ENCODE measurements at places on chromosomes 7 and 10.

DNA sequence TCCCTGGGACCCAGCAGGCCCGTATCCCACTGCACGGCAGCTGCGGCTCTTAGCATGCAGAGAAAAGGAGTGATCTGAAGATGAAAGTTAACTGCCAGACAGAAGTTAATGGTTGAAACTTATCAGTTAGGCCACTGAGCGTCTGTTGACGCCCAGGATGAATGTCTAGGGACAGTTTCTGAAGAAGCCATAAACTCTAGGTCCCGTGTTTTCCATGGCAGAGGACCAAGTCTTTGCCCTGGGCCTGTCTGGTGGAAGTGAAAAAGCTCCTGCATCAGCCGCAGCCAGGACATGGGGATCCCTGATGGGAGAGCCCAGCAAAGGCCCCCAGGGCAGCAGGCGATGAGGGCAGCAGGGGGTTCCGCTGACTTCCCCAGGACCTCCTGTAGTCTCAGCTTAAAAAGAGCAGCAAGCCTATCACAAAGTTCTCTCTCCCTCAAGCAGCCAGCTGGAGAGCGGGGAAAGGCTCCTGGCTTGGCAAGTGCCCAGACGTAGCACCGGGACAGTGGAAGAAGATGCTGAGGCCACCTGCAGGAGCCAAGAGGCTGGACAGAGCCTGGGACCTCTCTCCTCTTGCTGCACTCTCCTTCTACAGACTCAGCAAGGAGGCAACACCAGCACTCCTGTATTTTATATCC lies 79.6 kb downstream of the TNS3 start:
- no peak for DNase-seq

- DNase-seq, result no peak
Measured at GRCh38 chr10:55287346-55287745, 486.3 kb upstream of the PCDH15 start.

- DNase-seq, result no peak
Measured at GRCh38 chr7:109059089-109059488, 489.4 kb downstream of the DNAJB9 start.

DNA sequence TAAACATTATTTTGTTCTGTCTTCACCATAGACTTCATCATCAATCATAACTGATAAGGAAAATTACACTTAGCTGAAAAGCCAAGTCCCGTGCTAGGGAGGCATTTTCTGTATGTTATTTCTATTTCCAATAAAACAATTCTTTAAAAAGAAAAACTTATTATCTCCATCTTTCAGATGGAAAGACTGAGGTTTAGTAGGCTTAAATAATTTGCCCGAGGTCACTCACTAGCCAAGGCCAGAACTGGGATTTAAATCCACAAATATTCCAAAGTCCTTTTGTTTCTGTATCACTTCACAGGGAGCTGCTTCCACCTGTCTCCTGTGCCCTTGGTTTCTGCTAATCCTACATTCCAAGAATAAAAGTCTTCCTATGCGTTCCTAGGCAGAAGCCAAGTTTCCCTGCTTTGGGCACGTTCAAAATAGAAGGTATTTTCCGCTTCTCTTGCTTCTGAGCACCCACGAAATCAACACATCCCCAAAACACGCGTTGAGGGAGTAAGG lies 732 bp downstream of the CPVL start:
- DNase-seq, result no peak

DNA sequence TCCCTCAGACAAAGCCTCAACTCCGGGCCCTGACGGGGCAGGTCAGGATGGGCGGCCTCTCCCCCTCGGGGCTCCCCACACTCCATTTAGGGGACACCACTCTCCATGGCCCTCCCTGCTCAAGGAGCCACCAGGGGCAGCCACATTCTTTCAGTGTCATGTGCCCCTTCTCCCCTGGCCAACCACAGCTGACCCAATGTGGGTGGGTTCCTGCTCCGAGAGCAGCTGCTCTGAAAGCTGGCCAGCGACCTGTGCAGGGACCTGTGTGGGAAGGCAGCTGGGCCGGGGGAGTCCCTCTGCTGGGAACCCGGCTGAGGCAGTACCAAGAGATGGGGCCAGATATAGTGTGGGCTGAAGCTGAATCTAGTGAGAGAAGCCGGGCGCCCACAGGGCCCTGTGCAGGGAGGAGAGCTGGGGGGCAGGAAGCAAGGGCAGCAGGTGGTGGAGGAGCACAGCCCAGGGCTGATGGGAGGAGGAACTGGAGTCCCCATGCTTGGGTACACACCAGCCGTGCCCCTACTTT lies 40.6 kb upstream of the NPFFR1 start:
- DNase-seq, result no peak

- no peak for DNase-seq
Measured at GRCh38 chr7:35004531-35005095, 32.7 kb downstream of the DPY19L1 start.

DNA sequence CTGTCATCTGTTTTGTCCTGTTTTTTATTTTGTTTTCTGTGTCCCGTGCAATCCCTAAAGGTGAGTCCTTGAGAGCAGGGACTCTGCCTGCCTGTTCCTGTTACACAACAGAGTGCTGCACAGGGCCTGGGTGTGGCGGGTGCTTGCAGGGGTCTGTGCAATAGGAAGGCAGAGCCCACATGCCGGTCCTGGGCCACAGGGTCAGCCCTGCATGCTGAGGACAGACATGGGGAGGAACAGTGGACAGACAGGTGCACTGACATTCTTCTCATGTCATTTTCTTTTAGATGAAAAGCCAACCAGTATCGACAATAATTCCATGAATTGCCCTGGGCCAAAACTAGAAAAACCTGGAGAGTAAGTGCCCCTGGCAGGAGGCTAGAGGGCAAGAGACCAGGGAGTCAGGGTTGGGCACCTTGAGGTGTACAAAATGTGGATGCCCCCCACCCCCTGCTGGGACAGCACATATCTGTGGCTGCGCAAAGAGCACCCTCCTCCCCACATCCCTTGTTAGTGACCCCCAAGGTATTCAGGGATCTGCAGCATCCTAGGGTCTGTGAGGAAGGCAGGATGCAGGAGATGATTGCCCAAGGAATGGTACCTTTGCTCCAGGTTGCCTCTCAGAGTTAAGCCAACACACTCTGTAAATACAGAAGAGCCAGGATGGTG lies 19.9 kb downstream of the ANTXRL start:
- no peak for DNase-seq

DNA sequence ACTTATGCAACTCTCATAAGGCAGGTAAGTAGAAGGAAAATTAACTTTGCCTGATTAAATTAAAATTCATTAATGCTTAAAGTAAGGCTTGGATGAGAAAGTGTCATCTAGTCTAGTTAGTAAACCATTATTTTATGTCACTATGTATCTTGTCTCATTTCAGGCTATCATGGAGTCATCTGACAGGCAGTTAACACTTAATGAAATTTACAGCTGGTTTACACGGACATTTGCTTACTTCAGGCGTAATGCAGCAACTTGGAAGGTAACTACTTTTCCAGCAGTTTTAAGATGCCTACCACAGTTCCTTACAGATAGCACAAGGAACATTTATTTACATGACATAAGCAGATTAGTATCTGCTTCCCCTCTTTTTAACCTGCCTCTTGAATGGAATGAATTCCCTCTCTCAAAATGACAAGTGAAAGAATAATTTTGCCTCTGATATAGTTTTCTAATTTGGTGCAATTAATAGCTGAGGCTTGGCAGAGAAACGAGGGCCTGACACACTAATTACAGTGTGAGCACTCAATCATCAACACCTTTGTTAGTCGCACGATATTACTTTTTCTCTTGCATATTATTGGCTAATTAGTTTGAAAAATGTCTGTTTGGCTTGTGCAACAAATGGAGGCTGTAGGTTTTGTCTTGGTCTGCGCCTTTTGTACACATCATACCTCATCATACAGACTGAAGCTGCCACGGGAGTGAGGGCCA lies 245.0 kb downstream of the FOXP2 start:
- no peak for DNase-seq

GRCh38 chr7:156096771-156097538 lies 284.7 kb upstream of the SHH start:
- DNase-seq, result no peak

DNA sequence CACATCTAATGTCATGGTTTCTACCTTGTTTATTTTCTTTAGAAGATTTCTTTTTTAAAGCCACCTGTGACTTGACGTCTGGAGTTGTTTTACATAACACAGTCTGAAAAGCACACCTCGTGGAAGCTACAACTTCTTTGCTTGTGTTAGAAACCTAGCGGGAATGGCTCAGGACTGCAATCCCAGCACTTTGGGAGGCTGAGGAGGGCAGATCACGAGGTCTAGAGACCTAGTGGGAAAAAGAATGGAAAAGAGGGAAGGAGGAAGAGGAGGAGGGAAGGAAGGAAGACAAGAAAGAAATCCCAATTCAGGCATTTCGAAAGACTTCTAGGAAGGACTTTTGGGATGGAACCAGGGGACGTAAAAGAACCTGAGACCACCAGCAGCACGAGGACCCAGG lies 146.3 kb upstream of the CELF2 start:
- no peak for DNase-seq

DNA sequence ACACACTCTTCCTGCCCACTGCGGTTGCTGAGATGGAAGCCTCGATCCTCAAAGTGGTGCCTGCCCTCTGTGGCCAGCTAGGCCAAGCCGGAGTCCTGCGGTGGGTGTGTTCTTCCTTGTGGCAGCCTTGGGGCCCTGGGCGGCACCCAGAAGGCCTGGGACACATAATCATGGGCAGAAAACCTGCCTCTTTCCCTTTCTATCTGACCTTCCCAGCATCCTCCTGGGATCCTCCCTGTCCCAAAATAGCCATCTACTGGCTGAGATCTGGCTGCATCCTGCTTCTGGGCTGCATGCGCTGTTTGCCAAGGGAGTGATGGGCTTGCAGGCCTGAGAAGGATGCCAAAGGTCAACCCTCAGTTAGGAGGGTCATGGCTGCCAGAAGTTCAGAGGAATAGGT lies 23.9 kb downstream of the COL13A1 start:
- no peak for DNase-seq

- no peak for DNase-seq
Measured at GRCh38 chr7:106247841-106248240, 36.9 kb downstream of the NAMPT start.

- no peak for DNase-seq
Measured at GRCh38 chr10:132066186-132066585, 440 bp downstream of the JAKMIP3 start.

DNA sequence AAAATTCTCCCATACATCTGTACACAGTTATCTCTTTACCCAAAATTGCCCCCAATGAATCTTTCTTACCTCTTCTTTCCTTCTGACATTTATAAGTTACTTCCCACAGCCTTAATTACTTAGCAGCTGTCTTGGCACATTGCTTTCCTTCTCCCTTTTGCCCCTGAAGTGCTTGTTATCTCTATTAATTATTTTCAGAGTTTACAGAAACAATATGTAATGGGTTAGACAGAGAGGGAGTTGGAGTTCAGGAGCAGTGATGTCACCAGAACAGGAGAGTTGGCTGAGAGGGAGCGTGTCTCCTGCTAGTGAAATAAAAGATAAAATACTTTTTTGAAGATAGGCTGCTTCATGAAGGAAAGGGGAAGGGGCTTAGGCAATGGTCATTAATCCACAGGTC lies 57.4 kb downstream of the ITGB8 start:
- DNase-seq, result no peak

DNA sequence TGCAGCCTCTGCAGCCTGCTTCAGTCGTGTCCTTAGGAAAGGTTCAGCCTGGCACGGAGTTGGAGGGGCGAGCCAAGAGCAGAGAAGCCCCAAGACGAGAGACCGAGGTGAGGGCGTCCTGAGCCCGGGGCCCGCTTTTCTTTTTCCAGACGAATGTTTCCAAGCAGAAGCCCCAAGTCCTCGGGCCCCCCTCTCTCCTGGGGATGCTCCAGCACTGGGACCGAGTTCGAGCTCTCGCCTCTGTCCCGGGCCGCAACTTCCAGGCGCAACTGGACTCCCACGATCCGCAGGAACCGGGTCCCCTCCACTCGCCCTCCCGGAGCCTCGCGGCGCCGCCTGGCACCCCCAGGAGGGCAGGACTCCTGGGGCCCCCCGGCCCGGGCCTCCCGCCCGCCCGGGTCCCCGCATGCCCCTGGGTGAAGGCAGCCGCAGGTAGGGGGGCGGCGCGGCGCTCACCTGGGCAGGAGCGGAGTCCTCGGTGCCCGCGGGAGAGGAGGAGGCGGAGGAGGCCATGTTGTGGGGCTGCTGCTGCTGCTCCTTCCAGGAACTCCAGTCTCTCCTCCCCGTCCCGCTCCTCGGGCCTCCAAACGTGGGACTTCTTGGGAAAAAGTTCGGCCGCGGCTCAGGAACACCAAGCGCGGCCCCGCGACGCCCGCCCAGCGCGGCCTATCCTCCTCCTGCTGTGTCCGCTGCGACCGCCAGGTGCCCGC lies 45.3 kb upstream of the CDK1 start:
- no peak for DNase-seq

GRCh38 chr7:80040752-80041151 lies 93.9 kb upstream of the GNAI1 start:
- no peak for DNase-seq

GRCh38 chr7:63028376-63029206 lies 970.1 kb upstream of the ZNF722 start:
- DNase-seq, result no peak

- DNase-seq, result no peak
Measured at GRCh38 chr7:20831956-20832355, 45.3 kb upstream of the SP8 start.

DNA sequence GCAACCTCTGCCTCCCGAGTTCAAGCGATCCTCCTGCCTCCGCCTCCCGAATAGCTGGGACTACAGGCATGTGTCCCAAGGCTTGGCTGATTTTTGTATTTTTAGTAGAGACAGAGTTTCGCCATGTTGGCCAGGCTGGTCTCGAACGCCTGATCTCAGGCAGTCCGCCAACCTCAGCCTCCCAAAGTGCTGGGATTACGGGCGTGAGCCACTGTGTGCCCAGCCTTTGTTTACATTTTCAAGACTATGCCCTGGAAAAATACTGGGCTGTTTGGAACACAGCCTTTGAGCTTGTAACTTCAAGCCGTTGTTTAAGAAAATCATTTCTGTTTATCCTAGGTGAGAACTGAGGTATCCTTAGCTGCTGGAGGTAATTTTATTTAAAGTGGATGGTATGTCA lies 1.9 kb downstream of the ZKSCAN1 start:
- DNase-seq, result no peak

DNA sequence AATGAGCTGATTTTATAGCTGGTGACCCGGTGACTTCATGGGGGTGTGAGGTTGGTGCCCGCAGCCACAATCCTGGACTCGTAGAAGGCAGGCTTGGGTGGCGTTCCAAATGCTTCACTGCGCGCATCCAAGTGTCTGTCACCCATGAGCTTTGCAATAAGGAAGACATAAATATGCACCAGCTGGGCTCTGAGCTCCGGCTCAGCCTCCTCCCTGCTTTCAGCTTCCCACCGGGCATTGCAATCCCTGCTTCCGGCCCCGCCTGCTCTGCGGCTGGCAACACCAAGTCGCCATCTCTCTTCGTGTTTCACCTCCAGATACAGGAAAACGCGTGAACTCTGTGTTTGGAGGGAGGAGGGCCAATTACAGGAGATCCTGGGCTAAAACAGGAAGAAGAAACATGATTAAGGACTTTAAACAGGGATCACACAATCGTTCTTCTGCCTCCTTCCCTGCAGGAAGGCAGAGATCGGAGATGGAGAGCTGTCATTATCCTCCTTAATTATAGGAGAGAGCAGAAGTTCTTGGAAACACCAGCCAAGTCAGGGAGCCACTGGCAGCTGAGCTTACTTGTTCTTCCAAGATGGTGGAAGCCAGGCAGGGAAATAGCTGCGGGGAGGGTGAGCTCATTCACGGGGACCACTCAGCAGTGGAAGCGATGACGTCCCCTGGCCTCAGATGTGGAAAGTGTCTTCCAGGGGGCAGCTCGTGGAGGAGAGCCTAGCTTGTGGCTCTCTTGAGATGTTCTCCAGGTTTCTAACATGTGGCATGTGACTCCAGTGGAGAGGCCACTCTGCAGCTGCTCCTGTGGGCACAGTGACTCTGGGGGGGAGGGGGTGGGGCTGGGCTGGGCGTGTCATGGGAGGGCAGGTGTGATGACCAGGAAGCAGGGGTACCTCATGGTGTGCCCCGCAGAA lies 134.9 kb downstream of the CAMK1D start:
- DNase-seq, result no peak
